ENCODE measurements at places on chromosomes 4 and X.

DNA sequence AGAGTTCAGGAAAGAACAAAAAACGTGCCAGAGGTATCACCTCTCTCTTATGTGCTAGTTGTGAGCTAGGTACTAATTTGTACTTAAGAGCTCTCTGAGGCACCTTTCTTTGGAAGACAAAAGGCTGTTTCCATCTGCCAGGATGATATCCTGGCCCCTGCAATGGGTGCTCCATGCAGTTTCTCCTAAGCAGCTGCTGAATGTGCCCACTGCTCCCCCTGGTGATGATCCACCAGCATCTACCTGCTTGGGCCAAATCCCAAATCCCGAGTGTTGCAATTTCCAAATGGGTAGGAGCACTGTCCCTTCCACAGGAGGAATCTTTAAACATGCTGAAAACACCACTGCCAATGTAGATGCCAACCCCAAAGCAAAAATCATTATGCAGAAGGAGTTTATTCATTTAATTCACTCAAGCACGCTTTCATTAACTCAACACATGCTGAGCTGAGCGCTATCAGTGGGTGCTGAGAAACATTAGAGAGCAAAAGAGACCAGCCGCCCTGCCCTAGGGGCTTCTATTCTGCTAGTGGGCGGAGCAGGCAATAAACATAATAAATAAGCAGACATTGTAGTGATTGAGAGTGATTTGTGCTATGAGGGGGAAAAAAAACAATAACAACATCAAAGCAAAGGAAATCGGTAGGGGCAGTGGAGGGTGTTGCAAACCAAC, 69.6 kb upstream of the C4orf50 start:
- no peak for DNase-seq

DNA sequence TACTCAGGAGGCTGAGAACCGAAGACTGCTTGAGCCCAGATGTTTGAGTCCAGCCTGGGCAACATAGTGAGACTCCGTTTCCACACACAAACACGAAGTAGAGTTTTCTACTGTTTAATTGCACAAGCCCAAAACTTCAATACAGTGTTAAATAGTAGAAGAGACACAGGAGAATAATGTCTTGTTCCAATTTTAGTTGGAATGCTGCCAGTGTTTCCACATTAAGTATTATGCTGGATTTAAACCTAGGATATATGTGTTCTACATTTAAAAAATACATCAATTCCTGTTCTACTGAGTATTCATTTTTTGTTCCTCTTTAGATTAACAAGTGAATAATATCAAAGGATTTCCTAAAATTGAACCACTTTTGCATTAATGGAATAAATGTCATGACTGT, 91.3 kb downstream of the LCORL start:
- no peak for DNase-seq

DNA sequence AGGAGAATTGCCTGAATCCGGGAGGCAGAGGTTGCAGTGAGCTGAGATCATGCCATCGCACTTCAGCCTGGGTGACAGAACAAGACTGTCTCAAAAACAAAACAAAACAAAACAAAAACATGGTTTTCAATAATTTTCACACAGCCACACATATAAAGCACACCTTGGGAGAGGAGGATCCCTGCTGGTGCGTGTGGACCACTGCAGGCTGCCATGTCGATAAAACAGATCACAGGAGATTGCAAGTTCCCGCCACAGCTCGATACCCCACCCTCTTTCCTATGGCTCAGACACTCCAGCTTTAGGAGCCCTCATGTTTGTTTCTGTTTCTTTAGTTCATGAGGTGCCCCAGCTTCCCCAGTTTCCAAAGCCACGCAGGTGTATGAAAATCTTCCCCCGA, 31.3 kb upstream of the CLDN24 start:
- no peak for DNase-seq

- DNase-seq, result no peak
Measured at GRCh38 chr4:181646864-181647263, 596.3 kb upstream of the TENM3 start.

GRCh38 chrX:69307756-69308155, 142.5 kb upstream of the PJA1 start:
- DNase-seq, result no peak

DNA sequence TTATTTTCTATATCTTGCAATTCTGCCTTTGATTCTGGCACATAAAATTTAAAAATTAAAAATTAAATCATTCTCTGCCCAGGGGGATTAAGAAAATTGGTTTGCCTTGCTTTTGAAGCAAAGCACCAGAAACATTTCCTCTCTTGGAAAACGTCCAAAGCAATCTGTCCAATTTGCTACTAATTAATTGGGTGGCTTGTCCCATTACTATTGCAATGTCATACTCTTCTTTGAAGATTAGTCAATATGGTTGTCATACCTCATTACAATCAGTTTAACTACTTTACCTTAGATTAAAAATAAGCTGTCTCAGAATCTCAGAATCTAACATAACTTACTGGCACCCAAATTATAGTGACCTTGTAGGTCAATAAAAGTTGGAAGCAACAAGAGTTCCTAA, 208.8 kb downstream of the TMA16 start:
- no peak for DNase-seq

DNA sequence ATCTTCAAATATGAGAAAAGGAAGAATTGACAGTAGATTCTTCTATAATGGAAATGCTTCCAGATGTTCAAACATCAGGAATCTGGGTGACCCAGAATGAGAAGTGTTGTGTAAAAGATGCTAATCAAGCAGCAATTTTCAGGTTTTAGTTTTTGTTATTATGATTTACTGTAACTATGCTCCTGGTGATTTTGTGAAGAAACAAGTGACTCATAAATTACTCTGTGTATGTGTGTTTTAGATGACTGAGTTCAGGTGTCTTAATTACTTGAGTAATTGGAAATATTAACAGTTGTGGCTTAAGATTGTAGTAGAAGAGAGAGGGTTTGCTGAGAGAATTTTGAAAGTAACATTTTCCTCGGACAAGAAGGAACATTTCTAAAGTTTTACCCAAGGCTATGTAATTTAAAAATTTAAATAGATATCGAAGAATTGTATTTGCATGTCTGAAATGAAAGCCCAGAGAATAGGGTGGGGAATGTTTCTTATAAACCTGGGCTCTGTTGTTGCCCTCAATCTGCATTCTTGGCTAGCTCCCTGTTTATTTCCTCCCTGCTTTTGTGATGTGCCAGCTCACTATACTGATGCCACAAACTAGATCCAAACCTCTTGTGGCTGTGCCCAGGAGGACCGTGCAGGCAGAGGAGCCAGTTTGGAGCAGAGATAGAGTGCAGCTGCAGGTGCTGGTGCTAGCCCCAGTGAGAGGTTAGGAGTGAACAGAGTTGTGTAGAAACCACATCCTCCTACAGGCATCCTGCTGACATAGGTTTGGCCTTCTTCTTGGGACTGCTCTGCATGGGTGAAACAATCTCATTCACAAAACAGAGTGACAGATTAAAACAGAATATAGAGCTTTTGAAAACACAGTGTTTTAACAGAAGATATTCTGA, 25.4 kb upstream of the TNIP3 start:
- DNase-seq, result no peak

DNA sequence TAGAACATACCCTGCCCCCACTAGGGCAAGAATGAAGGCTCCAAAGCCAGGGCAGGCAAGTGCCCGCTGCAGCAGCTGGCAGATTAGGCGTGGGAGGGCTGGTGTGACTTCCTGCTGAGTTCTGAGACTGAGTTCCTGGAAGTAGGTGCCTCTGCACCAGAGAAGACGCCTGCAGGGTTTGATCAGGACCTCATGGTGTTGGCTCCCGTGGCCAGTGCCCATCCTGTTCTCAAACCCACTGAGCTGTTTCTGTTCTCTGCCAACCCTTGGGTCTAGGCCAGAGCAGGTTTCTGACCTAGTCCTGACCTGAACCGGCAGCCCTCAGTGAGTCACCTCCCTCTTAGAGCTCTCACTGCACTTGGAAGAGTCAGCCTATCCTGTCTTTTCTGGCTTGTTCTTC, 220.7 kb downstream of the HS6ST2 start:
- DNase-seq, result peak; percentile 6

DNA sequence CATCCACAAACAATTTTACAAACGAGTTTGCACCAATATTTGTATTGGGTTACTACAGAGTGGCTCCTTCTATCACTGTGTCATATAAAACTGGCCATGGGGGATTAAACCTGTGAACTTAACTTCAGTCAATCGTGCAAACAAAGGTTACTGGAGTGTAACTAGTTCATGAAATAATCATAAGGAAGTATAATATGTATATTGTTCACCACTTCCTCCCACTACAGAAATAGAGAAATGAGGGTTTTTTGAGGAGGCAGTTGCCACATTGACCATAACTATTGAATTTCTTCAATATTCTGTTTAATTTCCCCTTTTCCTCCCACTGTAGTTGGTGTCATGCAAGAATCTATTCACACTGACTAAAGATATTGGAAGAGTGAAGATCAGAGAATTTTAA, at the start of gene GPR82:
Gene GPR82, plus strand, starts transcription at position 356 of the 400 bp plus-strand sequence. CDS start 2,846 bp downstream, outside the sequence.
- DNase-seq, result no peak

DNA sequence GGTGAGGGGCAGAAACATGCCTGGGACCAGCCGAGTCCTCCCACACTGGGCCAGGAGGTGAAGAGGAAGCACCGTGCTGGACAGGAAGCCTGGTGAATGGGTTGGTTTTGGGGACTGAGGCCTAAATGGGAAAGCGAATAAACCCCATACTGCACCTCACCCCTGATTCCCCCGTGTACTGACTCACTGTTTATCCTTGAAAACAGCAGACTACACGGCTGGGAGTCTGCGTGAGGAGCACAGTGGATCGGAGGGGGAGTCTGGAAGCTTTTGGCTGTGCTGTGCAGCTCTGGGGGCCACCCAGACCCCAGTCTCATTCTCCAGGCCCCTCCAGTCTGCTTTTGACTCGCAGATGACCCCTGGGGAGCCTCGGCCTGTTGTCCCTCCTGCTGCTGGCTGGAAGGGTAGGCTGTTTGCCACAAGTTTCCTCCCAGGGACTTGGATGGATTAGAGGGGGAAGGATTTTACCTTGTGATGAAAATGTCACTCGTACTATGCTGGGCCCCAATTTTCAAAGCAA, 90.0 kb downstream of the PSAPL1 start:
- no peak for DNase-seq

DNA sequence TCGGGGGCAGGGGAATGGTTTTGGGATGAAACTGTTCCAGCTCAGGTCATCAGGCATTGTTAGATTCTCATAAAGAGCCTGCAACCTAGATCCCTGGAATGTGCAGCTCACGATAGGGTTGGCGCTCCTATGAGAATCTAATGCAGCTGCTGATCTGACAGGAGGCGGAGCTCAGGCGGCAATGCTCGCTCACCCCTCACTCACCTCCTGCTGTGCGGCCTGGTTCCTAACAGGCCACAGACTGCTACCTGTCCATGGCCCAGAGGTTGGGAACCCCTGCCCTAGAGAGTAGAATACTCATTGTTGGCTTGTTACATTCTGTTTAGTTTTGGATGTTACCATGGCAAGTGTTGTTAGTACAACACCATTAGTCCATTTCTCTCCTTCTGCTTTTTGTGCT, 40.8 kb upstream of the STX18 start:
- DNase-seq, result no peak

- DNase-seq, result no peak
Measured at GRCh38 chrX:136689436-136689835, 41.5 kb downstream of the CD40LG start.

DNA sequence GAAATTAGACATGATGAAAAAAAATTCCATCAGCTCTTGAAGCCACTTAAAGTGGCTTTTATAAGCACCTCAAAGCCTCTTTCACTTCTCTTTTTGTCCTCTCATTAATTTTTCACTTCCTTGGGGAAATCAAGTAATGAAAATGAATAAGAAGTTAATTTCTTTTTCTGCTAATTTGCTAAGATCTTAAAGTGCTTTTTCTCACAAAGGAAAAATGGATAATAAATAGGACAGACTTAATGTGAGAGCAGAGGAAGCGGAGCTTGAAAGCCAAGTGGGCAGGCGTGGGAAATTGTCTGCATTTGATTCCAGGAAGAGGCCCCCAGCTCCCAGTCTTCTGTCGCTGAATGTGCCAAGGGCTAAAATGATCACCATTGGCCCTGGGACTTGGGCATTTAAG, 28.6 kb downstream of the CDS1 start:
- no peak for DNase-seq

DNA sequence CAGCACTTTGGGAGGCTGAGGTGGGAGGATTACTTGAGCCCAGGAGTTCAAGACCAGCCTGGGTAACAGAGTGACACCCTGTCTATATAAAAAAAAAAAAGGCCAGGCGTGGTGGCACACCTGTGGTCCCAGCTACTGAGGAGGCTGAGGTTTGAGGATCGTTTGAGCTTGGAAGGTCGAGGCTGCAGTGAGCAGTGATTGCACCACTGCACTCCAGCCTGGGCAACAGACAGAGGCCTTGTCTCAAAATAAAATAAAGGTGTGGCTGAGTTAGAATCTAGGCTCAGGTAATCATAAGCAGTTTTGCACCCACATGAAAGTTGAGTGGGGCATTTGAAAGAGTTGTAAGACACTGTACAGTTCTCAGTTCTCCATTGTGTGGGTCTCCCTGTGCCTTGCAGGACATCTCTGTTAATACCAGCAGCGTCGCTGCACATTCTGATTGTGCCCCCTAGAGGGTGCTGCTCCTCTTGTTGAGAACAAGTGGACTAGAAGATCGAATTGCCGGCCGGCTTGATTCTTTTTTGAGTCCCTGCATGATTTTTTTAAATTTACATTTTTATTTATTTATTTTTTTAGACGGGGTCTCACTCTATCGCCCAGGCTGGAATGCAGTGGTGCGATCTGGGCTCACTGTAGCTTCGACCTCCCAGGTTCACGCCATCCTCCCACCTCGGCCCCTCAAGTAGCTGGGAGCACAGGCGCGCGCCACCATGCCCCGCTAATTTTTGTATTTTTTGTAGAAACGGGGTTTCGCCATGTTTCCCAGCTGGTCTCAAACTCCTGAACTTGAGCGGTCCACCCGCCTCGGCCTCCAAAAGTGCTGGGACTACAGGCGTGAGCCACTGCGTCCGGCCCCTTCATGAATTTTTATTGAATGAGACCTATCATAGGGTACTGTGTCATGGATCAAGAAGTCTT, 73.6 kb upstream of the RBMX start:
- DNase-seq, result peak; percentile 34

- no peak for DNase-seq
Measured at GRCh38 chr4:182807767-182808548, 109.2 kb downstream of the DCTD start.

DNA sequence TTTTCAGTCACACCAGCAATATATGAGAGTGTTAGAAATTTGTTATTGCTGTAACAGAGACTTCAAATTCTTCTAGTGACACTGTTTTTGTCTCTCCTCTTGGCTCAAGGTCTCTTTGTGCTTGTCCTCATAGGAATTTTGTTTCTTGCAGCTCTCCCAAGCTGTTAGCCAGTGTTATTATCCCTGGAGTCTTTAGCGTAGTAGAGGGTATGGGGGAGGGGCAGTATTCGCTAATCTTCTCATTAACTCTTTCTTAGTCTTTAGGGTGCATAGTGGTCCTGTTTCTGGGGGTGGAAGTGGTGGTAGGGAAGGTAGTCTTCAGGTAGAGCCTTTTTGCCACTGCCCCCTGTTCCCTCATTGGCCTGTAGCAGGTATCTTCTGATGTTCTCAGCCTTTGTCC, 79.4 kb downstream of the JADE3 start:
- DNase-seq, result no peak

GRCh38 chrX:48827654-48827968, 1.3 kb downstream of the ERAS start:
- DNase-seq, result no peak

All from stimulated activated CD4-positive, alpha-beta T cell treated with anti-CD3 and anti-CD28 coated beads, Interleukin-4, amount 100 ng/mL, for 48 hours (primary cell).